HTR-8/SVneo (cell line): ENCODE measurements at places on chromosomes 11 and 22.

DNA sequence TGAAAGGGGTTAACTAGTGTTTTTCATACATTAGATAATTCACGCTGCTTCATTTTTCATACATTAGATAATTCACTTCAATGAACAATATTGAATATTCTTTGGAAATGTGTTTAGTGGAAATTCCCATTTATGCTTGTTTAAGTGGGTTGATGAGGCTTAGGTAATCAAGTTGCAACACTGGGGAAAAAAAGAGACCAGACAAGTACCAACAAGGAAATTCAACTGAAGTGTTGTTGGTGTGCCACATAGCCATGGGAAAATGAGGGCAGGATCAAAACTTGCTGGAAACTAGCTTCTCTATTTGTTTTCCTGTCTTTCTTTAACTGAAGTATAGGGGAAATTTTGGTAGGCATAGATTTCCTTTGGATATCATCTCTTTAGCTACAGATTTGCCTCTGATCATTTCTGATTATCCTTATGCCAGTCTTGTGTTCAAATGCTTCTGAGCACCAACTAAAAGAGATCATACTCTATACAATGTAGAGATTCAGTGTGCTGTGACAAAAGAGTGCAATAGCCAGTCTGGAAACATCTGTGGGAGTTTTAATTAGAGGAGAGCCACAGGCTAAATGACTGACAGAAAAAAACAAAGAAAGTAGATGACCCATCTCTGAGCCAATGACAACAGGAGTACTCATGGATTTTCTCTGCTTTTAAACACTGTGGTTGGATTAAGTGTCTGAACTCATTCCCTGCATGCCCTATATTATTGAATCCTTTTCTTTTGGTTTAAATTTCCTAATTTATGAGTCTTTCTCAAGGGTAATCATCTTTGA, 67.6 kb upstream of the CTSC start:
- DNase-seq: no peak

GRCh38 chr11:34033399-34033798, 18.1 kb upstream of the CAPRIN1 start:
- no peak for DNase-seq

DNA sequence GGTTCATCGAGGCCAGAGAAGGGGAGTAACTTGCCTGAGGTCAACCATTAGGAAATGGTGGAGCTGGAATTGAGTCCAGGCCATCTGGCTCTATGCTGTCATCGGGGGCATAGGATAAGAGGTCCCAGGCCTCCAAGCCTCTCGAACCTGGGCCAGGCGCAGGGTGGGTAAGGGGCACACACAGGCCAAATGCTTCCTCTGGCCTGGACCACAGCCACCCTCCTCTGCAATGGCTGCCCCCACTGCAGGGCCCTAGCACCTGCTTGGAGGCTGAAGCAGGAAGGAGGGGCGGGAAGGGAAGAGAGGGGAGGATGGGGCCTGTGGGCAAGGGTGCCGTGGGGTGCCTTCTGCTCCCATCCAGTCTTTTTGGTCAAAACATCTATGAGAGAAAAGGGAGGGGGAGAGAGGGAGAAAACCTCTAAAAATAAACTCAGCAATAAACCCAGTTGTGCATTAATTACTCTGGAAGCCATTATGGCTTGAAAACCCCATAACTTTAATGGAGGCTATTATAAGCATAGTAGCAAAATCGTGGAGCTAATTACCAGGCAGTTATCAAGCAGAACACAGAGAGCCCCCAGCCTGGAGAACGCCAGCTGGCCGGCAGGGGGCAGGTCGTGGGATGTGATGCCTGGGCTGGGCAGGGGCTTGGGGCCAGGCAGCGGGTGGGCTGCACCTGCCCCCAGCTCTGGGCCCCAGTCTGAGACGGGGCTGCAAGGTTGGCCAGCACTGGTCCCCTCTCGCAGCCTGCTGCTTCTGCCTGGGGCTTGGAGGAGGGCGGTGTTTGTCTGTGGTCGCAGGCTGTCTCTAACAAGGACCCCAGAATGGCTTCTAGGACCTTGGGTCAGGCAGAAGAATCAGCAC, 21.1 kb downstream of the B3GAT1 start:
- DNase-seq: no peak

- DNase-seq: no peak
These were observed 18.1 kb upstream of the KLHL35 start for GRCh38 chr11:75450826-75451821.

GRCh38 chr22:28670161-28670560, 9.5 kb downstream of the TTC28 start:
- DNase-seq: no peak

GRCh38 chr22:38238519-38239071, 34.2 kb downstream of the TMEM184B start:
- DNase-seq: no peak

DNA sequence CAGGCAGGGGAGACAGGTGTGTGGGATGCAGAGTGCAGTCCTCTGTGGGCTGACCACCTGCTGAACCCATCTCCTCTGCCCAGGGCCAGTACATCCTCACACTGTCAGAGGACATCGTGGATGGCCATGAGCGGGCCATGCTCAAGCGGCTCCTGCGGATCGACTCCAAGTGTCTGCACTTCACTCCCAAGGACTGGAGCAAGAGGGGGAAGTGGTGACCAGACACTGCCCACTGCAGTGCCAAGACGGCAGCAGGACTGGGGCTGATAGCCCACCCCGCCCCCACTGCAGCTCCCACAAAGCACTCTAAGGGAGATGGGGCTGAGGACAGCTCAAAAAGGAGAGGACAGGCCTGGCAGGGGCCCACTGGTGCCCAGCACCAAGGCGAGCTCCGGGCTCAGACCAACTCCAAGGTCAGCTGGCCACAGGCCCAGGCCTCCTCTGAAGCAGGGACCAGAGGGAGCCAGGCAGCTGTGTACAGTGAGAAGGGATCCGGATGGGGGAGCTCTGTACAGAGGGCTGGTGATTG, 1.6 kb downstream of the RNASEH2C start:
- no peak for DNase-seq

GRCh38 chr11:124955035-124955434, 1.0 kb downstream of the CCDC15 start:
- no peak for DNase-seq

DNA sequence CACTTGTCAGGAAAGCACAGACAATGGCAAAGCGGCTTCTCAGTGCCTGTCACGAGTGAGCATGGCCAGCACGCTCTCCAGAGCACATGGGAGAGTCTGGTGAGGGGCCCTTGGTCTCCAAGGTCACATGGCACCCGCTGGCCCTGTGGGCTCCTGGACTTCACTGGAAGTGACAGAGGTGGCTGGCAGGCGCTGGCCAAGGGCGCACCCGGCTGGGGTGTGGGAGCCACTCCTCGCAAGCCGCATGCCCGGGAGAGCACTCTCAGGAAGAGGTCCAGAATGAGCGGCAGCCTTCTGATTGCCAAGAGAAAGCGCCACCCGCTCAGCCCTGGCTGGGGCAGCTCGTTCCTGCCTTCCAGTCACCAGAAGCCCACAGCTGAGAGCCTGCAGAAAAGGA, 17.1 kb upstream of the MOB2 start:
- DNase-seq: no peak

DNA sequence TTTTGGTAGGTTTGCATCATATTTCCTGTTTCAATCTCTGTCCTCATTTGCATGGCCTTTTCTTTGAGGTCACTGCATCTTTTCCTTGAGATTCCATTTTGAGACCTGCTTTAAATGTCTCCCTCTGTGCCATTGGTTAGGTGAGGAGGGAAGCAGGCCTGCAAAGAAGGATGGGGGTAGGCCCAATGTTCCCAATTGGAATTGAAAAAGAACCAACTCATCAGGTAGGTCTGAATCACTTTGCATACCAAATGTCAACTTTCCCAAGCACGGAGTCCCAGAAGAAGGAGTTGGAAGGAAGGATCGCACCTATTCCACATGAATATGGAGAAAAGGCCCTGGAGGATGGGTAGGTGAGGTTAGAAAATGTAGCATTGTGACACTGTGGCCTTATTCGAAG, 318.5 kb downstream of the BLID start:
- no peak for DNase-seq

DNA sequence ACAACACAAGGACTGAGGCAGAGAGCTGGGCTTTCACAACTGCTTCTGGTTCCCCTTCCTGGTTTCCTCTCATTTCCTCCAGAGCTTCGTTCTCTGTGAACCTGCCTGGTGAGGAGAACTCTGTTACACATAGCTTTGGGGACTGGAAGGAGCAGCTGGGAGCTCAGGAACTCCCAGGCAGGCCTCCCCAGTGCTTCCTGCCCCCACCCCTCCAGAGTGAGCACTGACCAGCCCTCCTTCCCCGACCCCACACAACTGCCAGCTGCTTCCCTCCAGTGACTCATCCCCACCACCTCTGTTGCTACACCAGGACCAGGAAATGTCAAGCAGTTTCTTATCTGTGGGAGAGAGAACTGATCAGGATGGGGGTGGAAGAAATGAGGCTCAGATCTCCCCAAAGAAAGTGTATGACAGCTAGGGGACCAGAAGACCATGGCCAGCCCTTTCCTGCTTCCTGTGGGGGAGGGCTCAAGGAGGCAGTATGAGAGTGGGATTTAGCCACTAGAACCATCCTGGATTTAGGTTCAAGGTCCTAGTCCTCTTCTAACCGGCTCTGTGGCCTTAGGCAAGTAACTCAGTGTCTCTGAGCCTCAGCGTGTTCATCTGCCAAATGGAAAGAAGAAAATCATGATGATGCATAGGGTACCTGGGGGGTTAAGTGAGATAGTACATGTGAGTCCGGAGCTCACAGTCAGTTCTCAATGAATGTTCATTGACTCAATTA, 4.5 kb upstream of the TP53I11 start:
- peak; percentile 89 for DNase-seq

DNA sequence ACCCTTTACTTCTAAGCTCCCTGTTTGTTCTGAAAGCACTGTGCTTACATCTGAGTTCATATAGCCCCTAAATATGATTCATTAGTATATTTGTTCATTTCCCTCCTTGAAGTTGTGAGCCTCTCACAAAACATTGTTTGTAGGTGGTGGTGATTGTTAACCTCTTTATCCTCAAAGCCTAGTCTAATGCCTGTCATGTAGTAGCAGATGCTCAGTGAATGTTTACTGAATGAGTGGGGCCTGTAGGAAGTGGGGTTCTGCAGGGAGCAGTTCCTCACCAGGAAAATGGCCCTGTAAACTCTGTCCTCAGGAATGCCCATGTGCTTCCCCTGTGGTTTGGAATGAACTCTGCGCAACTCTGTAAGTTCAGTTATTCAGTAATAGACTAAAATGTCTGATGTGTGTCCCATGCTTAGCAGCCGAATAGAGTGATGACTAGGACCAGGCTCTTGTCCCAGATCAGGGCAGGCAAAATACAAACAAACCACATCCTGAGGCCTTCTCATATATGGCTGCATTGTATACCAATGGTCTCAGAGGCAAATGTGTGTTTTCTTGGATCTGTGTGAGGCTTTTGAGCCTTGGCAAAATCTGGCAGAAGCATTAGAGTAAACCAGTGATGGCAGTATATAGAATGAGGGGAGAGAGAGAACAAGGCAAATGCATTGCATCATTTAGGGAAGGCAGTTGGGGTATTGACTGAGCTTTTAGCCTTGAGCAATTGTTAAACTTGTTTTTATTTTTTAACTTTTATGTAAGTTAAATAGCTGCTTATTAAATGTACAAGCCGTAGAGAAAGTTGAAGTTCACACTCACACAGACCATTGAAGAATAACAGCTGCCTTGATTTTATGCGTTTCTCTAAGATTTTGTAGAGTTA, 91.4 kb upstream of the BIRC3 start:
- DNase-seq: peak; percentile 66

DNA sequence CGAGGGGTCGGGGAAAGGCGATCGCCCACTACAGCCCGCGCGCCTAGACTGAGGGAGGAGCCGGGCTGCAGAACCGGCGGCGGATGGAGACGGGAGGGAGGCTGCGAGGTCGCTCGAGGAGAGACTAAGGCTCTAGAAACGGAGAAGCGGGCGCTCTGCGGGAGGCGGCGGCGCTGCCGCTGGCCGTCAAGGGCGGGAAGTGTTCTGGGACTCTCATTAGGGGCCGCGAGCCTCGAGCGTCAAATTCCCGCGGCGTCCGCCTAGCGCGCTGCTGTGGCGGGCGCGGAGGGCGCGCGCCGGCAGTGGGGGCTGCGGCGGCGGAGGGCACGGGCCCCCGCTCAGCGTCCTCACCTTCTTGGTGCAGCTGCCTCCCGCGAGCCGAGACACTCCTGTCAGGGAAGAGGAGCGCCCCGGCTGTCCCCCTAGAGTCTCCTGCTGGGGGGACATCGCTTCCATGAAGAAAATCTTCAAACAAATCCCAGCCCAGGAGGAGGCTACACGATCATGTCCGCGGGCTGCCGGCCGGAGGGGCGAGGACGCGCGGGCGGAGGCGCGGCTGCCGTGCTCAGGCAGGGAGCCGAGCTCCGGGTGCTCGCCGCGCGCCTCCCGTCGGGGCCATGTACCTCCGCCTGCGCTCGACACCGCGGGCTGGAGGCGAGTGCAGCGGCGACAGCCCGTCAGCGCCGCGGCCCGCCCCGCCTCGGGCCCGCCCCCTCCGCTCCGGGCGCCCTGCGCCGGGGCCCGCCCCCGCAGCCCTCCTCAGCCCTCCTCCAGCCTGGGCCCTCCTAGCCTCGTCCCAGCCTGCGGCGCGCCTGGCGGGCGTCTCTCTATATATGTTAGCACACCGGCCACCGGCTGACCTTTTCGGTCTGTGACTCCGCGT, at the start of gene ARHGAP20:
ARHGAP20 (minus strand) TSS at position 662 of the 883 bp plus-strand sequence; CDS start at position 456, 206 bp downstream.
- DNase-seq: peak; percentile 42

- DNase-seq: no peak
These were observed 14.0 kb upstream of the SMIM35 start for GRCh38 chr11:118100691-118101232.

GRCh38 chr11:34600339-34601084, 20.4 kb upstream of the EHF start:
- DNase-seq: no peak

DNA sequence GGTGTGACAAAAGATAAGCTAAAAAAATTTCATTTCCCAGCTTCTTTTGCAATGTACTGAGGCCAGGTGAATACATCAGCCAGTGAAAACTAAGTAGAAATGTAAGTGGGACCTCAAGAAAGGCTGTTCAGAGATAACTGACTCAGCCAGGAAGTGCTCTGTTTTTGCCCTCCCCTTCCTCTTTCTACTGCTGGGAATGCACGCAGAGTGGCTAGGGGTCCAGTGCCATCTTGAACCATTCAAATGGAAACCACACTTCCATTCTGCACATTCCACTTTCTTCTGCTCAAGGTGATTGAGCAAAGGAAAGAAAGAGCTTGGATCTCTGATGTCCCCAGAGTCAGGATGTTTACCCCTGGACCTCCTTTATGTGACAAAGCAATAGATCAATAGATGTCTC, 27.8 kb upstream of the LMO2 start:
- no peak for DNase-seq

- no peak for DNase-seq
These were observed 9.1 kb upstream of the GLYATL1B start for GRCh38 chr11:59076876-59077571.

- no peak for DNase-seq
These were observed 7.6 kb downstream of the POU2AF2 start for GRCh38 chr11:111253131-111253530.
